Suppressor macrophage (primary cell): ENCODE measurements at places on chromosomes 4 and X.

- DNase-seq = no peak
Observed at GRCh38 chr4:243426-243825, 61.8 kb downstream of the ZNF732 start.

- DNase-seq = no peak
Observed at GRCh38 chr4:87075876-87076275, 141.1 kb downstream of the AFF1 start.

DNA sequence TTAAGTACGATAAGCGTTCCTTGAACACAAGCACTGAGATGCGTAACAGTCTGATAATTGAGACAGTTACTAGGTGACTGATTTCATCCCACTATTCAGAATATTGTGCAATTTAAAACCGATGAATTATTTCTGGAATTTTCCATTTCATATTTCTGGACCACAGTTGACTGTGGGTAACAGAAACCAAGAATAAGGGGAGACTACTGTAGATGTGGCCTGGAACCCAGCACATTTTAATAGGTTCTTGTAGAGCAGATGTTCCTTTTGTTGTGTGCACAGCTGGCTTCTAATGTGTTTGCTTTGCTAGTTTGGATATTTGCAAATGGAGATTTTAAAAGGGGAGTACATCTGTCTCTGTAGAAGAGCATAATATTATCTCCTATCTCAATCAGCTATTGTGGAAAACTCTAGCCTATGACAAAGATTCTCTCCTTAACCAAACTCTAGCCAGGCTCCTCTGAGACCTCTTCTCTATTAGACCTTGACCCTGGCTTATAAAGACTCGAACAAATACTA, 16.4 kb downstream of the NAAA start:
- DNase-seq = no peak

GRCh38 chrX:153674219-153674851, 722 bp upstream of the PNCK start:
- no peak for DNase-seq

DNA sequence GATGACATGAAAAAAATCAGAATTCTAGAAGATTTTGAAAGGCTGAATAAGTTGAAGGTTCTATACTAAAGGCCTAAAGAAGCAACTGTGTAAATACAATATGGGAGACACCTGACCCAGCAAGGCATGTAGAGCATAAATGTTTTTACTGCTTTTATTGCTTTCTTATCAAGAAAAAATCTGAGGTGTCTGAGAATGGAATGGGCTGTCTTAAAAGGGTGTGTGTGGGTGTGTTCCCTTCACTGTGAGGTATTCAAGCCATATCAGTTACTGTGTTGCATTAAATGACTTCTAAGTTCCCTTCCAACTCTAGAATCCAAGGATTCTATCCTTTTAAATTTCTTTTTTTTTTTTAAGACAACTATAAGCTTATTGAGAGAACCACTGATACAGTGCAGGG, 15.7 kb downstream of the ATP8A1 start:
- no peak for DNase-seq

GRCh38 chrX:118596390-118596789, 100.8 kb downstream of the DOCK11 start:
- no peak for DNase-seq

GRCh38 chr4:8252301-8253173, 17.0 kb upstream of the HTRA3 start:
- no peak for DNase-seq

GRCh38 chrX:49071877-49072711, 1.7 kb downstream of the PRAF2 start:
- DNase-seq = no peak

DNA sequence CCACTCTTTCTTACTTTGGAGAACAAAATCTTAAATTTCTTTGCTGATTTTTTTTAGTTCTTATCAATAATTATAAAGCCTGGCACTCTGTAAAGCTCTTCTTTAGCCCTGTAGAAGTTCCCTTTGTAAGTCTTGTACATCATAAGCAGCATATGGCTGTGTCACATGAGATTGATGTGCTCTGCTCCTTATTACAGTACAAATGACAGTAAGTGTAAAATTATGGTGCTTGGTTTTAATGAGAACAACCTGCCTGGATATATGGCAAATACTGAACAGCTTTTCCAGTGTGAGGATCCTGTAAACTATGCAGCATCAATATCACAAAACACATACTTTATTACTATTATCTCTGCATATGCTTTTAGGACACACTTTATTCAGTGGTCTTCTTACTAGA, 145.9 kb upstream of the GNPDA2 start:
- DNase-seq = no peak

DNA sequence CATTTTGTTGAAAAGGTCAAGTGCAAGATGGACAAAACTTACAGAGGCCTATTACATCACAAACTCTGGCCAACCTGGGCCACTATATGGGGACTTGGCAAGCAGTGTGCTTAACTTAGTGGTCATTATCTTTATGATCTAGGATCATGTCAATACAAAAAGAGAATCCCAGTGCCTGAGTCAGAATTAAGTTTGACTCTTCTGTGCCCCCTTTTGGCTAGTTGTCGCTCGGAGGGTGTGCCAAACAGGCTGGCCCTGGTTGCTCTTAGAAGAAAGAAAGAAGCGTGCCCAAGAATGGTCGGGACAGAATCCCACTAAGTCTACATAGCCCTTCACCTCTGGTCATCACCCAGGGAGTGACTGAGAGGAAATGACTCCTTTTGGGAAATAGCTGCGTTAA, 100.1 kb downstream of the EIF4E start:
- DNase-seq = peak; percentile 6

DNA sequence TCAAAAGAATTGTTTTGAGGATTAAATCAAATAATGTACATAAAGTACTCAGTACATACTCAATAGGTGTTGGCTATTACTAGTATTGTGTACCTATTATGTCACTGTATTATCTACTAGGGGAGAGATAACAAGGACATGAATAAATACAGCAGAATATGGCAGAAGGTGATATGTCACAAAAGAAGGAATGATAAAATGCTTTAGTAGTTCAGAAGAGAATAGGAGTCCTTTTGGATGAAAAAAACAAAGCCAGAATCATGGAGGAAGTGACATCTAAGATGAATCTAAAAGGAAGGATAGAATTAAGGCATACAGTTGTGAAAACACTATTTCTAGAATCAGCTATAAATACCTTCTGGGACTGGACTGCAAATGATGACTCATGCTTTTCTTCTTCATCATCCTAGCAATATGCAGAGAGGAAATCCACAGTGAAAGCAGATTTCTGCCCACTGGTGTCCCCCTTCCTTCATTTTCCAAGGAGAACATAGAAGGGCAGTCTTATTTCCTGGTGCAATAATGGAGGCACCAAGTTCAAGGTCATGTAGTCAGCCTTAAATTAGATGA, 98.7 kb downstream of the GLUD2 start:
- no peak for DNase-seq

DNA sequence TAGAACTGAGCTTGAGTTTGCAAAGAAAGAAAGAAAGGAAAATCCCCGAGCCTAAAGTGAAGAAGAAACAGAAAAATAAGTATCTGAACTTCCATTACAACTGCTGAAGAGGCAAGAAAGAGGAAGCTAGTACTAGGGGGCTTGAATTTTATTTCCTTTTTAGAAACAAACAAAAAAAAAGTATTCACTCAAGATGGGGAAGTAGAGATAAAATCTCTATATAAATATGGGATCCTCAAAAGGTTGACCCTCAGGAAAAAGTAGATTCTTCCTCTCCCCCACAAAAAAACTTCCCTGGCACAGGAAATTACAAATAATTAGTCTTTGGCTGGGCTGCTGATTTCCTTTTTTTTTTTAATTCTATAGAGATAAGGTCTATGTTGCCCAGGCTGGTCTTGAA, 16.0 kb downstream of the LRBA start:
- peak; percentile 47 for DNase-seq

GRCh38 chrX:71140440-71140839, 4.2 kb upstream of the NLGN3 start:
- no peak for DNase-seq

DNA sequence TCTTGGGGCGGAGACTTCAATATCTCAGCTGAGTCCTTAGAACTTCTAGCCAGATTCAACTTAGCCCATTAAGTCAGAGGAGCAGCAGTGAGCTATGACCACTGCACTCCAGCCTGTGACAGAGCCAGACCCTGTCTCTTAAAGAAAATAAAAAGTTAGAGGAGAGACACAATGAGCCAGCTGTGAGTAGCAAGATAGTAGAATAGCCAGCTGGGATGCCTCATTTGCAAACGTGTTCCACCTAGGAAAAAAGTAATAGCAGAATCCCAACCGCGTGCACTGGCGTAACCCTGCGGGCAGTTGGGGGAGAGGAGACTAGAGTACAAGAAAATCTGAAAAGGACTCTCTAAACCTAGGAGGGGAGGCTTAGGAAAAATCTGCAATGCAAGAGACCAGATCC, 133.2 kb upstream of the ANXA3 start:
- DNase-seq = no peak

- DNase-seq = no peak
Observed at GRCh38 chr4:20431543-20431951, 179.8 kb downstream of the SLIT2 start.

- DNase-seq = no peak
Observed at GRCh38 chr4:152705903-152706302, 26.1 kb upstream of the TMEM154 start.

- no peak for DNase-seq
Observed at GRCh38 chrX:19640693-19641374, 125.5 kb upstream of the MAP3K15 start.

DNA sequence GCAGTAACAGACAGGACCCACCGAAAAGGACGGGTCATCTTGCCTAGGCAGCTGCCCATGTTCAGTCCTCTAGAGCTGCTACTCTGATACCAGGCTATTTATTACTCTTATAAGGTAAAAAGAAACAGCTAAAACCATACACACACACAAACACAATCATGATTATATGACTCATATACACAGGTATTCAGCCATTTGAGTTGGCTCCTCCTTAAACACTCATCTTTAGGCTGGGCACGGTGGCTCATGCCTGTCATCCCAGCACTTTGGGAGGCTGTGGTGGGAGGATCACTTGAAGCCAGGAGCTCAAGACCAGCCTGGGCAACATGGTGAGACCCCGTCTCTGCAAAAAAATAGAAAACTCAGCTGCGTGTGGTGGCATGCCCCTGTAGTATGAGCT, 76.6 kb downstream of the F11 start:
- DNase-seq = no peak

- no peak for DNase-seq
Observed at GRCh38 chr4:71441186-71442169, 102.7 kb downstream of the SLC4A4 start.

DNA sequence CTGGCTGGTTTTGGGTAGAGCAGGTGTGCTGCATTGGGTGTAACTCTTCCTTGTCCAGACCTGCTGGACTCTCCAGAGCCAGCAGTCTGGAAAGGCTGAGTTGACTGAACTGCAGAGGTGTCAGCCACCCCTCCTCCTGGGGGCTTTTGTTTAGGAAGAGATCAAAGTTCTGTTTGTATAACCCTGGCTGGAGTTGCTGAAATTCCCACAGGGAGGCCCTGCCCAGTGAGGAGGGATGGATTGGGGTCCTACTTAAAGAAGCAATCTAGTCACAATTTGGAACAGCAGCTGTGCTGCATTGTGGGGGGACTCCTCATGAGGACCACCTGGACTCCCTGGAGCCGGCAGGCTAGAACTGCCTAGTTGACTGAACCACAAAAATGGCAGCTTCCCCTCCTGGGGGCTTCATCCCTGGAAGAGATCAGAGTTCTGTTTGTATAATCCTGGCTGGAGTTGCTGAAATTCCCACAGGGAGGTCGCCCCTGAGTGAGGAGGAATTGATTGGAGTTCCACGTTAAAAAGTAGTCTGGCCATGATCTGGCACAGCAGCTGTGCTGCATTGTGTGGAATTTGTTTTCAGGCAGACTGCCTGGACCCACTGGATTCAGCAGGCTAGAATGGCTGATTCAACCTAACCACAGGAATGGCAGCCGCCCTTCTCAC, 264.9 kb upstream of the ZC4H2 start:
- DNase-seq = no peak

DNA sequence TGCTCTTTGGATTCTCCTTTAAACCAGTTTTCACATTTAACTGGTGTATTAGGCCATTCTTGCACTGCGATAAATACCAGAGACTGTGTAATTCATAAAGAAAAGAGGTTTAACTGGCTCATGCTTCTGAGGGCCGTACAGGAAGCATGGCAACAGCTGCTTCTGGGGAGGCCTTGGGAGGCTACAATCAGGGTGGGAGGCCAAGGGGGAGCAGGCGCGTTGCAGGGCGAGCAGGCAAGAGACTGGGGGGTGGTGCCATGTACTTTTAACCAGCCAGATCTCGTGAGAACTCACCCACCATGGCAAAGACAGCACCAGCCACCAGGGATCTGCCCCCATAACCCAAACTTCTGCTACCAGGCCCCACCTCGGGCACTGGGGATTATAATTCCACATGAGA, 38.1 kb downstream of the RNF212 start:
- DNase-seq = no peak

- no peak for DNase-seq
Observed at GRCh38 chr4:6090931-6091330, 72.7 kb upstream of the C4orf50 start.

DNA sequence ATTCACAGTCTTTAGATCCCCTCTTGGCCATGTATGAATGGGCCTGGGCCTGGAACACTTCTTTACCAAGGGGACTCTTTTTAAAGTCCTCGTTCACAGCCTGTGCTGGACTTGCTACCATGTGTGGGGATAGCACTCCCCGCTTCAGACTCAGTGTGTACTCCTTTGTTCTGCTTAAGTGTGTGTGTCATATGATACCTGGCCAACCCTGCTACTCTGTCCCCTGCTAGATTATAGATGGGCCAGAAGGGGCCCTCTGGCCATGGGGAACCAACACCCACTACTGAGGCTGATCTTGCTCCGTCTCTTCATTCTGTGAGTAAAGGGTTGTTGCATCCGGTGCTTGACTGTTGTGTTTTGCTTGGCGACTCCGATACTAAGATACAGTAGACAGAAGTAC, 8.0 kb downstream of the CCDC110 start:
- DNase-seq = no peak

GRCh38 chr4:121370729-121371325, 10.0 kb downstream of the QRFPR start:
- DNase-seq = peak; percentile 47

GRCh38 chr4:168484626-168485025, 4.3 kb upstream of the DDX60L start:
- DNase-seq = no peak

- no peak for DNase-seq
Observed at GRCh38 chr4:72582853-72583252, 13.8 kb upstream of the ADAMTS3 start.

- peak; percentile 71 for DNase-seq
Observed at GRCh38 chr4:183721207-183722081, 62.4 kb downstream of the TRAPPC11 start.
